ENCODE measurements at places on chromosomes 5 and 9.

DNA sequence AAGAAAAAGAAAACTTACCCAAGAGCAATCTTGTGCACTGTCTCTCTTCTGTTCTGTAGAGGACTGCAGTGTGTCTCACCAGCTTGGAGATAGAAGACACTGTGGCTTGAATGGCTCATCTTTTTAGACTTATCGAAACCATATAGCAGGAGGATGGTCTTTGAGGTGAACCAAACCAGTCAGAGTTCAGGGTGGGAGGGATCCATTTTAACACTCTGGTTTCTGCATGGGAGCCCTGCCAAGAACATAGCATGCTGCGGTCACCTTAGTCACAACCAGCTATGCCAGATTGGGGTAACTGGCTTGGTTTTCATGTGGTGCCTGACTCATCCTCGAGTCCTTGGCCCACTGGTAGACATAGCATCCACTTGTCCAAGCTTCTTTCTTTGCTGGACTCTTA, 135.1 kb downstream of the PAPPA start:
- DNase-seq, result peak; percentile 97

DNA sequence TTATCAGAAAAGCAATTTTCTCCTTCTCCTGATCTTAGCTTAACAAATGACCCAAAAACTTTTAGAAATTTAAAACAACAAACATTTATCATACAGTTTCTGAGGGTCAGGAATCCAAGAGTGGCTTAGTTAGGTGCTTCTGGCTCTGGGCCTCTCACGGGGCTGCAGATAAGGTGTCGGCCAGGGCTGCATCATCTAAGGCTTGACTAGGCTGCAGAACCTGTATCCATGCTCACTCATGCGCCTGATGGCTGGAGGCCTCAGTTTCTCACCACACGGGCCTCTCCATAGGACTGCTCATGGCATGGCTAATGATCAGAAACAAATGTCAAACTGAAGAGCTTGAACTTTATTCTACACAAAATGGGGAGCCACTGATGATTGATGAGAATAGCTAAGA, 210.0 kb downstream of the SEC61B start:
- no peak for DNase-seq

DNA sequence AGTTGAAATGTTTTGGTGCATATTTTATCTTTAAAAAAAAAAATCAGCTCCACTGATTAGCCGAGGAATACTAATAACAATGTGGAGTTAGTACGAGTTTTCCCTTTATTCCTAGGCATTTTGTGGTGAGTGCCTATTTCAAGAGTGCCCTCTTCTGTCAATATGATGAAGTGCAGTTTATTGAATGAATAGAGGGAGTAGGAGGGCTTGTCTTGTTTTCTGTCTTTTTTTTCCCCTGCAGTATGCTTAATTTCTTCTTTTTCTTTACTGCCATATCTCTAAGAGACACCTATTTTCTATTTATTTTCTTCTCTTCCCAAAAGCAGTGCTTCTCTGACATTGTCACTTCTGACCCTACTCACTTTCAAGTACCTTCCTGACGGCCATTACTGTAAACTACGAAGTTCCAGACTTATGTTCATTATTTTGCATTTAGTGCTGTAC, 169.6 kb upstream of the PITX1 start:
- DNase-seq, result no peak

- DNase-seq, result no peak
These were observed 114.1 kb downstream of the MPDZ start for GRCh38 chr9:13165236-13165945.

DNA sequence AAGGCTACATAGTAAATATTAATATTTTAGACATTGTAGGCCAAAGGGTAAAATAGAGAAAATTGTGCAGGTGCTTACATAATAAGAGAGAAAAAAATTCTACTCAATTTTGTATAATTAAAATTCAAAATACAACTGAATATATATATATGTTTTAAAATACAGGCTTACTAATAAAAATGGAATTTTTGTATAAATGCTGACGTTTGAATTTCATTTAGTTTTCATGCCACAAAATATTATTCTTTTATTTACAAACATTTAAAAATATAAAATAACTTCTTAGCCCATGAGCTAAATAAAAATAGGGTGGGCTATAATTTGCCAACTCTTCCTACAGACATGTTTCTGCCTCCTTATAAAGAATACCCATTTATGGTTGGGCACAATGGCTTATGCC, 328.6 kb downstream of the TRPM3 start:
- no peak for DNase-seq

DNA sequence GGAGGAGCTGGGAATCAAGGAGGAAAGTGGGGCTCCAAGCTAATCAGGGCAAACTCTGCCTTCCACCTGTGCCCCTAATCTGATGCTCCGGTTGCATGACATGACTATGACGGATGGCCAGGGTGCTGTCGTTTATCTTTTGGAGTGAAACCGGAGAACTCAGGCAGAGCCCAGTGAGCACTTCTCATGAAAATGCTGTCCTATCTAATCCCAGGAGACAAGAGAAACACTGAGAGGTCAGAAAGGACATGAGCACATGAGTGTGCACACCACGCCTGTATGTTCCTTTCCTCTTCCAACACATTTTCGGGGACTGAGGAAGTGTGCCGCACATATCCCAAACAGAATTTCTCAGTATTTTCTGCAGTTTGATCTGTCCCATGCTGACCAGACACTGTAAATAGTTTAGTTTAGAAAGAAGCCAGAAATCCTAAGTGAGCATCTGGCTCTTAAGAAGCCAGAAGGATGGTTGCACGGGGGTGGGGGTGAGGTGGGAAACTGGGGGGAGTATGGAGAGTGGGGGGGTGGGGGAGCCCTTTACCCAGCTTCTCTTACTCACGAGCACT, 217.1 kb downstream of the TSSK1B start:
- no peak for DNase-seq

DNA sequence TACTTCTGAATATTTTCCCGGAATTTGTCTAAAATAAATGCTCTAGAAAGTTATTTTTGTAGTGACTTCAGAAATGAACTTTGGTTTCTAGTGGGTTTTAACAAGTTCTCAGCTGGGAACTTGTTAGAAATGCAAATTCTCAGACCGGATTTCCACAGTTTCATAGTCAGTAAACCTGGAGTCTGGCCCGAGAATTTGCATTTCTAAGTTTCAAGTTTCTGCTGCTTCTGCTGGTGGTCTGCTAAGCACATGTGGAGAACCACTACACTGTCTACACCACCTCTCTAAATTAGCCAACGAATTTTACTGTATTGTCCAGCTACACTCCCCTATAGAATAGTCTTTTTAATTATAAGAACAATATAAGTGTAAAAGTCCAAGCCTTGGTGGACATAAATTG, 208.0 kb downstream of the CHSY3 start:
- no peak for DNase-seq

DNA sequence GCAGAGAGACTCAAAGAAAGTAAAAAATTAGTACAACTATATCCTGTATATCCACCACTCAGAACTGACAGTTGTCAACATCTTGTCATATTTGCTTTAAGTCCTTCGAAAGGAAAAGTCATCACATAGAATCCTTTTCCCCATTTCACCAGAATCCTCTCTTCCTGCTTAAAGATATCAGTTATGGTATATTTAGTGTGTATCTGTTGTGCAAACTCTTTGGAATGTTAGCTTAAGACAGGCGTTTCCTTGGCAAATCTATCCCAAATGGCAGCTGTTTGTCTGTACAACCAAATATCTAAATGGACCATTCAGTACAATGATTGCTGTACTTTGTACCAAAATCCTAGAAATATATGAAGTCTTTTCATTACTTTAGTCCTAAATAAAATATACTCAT, 98.5 kb downstream of the ITGA1 start:
- no peak for DNase-seq

DNA sequence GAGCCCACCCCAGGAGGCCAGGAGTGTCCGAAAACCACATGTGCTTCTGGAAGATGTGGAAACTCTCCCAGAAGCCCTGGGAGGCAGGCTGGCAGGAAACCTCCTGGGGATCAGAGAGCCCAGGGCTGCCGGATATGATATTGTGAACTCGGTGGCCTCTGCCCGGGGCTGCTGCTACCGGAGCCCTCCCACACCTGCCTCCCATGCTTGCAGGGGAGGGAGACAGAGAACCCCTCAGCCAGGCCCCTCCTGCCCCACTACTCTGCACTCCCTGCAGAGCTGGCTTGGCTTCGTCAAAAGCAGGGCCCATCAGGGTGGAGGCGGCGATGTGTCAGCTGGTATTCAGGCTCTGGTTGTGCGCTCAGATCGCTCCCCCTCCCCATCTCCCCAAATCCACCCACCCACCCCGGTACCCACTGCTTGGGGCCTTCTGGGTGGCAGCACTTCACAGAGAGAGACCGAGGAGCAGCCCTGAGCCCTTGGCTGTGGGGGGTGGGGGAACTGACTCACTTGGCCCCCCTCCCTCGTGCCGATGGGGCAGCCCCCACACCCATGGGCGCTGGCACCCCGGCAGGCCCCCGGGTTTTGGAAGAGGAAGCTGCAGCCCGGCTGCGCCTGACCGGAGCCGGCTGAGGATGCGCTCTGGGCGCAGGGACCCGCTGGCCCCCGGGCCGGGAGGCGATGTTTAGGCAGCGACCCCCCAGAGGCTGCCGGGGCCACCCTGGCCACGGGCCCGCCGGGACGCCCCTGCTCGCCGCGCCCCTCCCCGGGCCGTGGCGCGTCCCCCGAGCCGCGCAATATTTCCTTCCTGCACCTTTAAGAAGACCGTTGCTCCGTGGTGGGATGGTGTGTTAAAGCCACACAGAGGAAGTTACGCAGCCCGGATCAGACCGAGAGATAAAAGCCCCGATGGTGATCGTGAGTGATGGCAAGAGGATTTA, 786 bp upstream of the NTNG2 start:
- no peak for DNase-seq

- DNase-seq, result no peak
These were observed 108.5 kb downstream of the MVB12B start for GRCh38 chr9:126435105-126435504.

GRCh38 chr5:126514131-126514557, 80.9 kb downstream of the ALDH7A1 start:
- DNase-seq, result no peak

DNA sequence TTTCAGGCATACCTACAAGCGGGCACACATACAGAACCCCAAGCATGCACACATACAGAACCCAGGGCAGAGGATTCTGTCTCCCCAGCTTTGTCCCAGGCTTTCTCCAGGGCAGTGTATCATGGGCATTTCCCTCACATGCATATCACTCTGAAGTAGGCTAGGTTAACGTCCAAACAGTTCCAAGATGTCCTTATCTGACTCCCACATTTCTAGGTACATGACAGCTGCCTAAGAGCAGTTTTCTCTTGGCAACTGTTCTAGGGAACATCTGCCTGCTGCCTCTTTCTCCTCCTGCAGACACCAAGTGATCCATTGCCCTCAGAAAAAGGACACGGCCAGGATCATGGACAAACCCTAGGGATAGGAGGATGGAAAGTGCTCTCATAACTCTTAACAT, 84.9 kb upstream of the NR3C1 start:
- no peak for DNase-seq

DNA sequence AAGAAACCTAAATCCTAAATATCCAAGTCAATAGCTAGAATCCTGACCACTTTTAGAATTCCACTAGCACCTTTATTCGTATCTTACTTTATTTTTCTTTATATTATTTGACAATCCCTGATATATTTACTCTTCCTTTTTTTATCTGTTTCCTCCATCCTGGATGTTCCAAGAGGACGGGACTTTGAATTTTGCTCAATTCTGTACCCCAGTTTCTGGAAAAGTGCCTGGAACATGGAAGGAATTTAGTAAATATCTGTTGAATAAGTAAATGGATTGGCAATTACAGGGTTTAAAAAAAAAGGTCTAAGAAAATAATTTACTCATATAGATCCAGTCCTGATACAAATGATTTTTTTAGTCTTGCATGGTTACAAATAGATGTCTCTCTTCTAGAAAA, 1.2 kb upstream of the NIPSNAP3A start:
- no peak for DNase-seq

- DNase-seq, result no peak
These were observed 50.8 kb downstream of the TSPAN17 start for GRCh38 chr5:176697934-176698538.

DNA sequence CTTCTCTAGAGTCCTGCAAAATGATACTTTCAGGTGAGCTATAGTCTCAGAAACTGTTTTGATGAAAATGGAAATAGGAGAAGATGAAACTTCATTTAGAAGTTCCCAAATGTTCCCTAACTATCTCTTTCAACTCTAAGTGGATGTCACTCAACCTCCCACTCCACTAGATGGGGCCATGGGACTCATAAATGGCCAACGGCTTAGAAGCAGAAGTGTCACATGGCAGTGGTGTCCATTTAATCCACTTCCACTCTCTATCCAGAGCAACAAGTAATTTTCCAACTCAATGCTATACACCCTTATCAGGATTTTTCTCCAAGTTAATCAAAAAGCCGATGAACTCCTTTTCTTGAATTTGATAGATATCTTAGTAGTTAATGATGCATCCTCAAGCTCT, 295.7 kb downstream of the EDIL3 start:
- no peak for DNase-seq

DNA sequence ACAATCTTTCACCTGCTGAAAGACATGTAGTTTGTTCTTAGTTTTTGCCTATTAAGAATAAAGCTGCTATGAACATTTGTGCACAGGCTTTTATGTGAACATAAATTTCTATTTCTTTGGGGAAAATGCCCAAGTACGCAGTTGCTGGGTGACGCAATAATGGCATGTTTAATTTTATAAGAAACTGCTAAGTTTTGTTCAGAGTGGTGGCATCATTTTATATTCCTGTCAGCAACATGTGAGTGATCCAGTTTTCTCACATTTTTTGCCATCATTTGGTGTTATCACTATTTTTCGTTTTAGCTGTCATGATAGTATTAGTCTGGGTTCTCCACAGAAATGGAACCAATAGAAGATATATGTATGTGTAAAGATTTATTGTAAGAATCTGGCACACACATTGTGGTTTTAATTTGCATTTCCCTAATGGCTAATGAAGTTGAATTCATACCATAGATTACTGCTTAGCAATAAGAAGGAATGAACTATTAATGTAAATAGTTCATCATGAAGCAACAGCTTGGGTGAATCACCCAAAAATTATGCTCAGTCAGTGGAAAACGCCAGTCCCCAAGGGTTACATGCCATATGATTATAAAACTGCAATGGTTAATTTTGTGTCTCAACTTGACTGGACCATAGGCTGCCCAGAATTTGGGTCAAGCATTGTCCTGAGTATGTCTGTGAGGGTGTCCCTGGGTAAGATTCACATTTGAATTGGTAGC, 358.6 kb downstream of the MSX2 start:
- no peak for DNase-seq

DNA sequence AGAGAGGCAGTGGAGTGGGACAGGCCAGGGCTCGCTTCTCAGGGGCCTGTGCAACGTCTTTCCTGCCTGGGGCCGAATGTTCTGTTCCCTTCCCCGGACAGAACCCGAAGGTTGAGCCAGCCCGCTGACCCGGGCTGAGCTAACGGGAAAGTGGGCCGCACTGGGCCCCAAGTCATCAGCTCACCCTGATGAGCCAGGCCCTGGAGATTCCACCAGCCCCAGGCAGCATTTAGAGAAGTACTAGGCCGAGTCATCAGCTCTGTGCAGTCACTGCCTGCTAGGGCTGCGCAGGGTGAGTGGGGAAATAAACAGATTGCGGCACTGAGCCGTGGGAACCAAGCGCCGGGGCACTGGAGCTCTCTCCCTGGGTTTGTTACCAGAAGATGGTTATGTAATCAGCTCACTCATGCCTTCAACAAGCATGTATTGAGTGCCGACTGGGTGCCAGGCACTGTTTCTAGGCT, 29.1 kb upstream of the DUSP1 start:
- no peak for DNase-seq

- DNase-seq, result no peak
These were observed 109.5 kb upstream of the DPYSL3 start for GRCh38 chr5:147619281-147619878.

- DNase-seq, result no peak
These were observed 15.0 kb downstream of the ABHD17B start for GRCh38 chr9:71895955-71896354.

- no peak for DNase-seq
These were observed 4.5 kb downstream of the FCN2 start for GRCh38 chr9:134885001-134885678.

All from HS-5 (cell line).